ENCODE measurements at places on chromosomes 4 and X. TPM values are rescaled to one million over a fixed set of nuclear protein-coding genes. Genes with fewer than 3 reads are reported as not detected.

DNA sequence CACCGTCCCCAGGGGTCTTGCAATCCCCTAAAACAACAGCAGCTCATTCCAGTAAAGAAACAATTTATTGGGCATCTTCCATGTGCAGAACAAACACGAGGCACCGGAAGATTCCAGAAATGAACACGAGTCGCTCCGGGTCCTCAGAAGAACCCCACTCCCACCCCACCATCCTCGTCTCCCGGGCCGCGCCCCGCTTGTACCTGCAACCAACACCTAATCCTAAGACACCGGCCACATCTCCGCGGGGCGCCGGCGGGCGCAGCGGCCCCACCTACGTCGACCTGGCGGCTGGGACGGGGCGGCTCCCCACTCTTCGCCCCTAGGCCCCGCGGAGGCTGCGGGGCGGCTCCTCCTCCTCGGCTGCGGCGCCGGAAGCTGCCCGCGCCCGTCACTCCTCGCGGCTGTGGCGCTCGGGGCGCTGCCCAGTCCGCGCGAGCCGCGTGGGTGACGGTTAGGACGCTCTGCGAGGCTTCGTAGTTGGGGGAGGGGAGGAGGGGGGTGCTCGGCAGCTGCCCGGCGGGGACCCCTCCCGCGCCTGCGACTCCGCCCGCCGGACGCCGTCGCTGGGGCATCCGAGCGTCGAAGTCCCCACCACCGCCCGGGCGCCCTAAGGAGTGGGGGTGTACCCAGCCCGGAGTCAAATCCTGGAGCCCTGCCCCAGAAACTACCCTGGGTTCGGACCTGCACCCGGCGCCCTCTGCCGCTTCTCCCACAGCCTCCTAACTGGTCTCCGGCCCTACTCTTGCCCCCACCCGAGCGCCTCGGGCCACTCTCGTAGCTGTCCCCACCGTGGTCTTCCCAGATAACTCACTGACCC lies at the start of gene CCDC158:
Gene CCDC158 (minus strand): TSS at position 380 of the 820 bp plus-strand sequence. CDS start 17,934 bp downstream, outside the sequence.
- no peaks in the 10 kb centered on the region for H3K36me3 ChIP-seq
- DNase-seq = peak; percentile 4
- peak within 1 kb of the TSS; percentile 35 for H3K4me3 ChIP-seq
- H3K4me1 ChIP-seq = no peaks in the 10 kb centered on the region
- no peak within 1 kb of the TSS for H3K27ac ChIP-seq
- H3K27me3 ChIP-seq = peaks cover 4% of the 10 kb centered on the region

DNA sequence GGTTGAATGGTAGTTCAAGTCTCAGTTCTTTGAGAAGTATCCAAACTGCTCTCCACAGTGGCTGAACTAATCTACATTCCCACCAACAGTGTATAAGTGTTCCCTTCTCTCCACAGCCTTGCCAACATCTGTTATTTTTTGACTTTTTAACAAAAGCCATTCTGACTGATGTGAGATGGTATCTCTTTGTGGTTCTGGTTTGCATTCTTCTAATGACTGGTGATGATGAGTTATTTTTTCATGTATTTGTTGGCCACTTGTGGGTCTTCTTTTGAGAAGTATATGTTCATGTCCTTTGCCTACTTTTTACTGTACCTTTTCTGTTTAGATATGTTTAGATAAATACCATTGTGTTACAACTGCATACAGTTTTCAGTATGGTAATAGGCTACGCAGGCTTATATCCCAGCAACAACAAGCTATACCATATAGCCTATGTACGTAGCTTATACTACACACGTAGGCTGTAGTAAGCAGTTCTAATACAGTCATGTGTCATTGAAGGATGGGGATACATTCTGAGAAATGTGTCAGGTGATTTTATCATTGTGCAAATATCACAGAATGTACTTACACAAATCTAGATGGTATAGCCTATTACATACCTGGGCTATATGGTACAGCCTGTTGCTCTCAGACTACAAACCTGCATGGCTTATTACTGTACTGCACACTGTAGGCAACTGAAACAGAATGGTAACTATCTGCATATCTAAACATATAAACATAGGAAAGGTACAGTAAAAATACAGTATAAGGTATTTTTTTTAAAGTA lies 28.1 kb downstream of the KLHL8 start:
- H3K27ac ChIP-seq = no peak overlapping the region
- no peaks in the 10 kb centered on the region for H3K27me3 ChIP-seq
- peak; percentile 55 for DNase-seq
- no peaks in the 10 kb centered on the region for H3K36me3 ChIP-seq
- H3K4me1 ChIP-seq = no peaks in the 10 kb centered on the region

- no peaks in the 10 kb centered on the region for H3K4me1 ChIP-seq
- no peaks in the 10 kb centered on the region for H3K36me3 ChIP-seq
- no peak overlapping the region for H3K4me3 ChIP-seq
- no peak overlapping the region for H3K27ac ChIP-seq
Measured at GRCh38 chr4:76375703-76376102, 45.2 kb downstream of the CCDC158 start.

- H3K27ac ChIP-seq = no peak overlapping the region
- H3K27me3 ChIP-seq = no peaks in the 10 kb centered on the region
- no peak for DNase-seq
- H3K4me1 ChIP-seq = no peaks in the 10 kb centered on the region
Measured at GRCh38 chr4:137923494-137923893, 318.7 kb downstream of the SLC7A11 start.

GRCh38 chr4:113921089-113921794 lies 58.2 kb downstream of the ARSJ start:
- H3K4me3 ChIP-seq = no peak overlapping the region
- DNase-seq = peak; percentile 61
- no peaks in the 10 kb centered on the region for H3K27me3 ChIP-seq
- peaks cover 4% of the 10 kb centered on the region for H3K36me3 ChIP-seq
- peaks cover 4% of the 10 kb centered on the region for H3K4me1 ChIP-seq

GRCh38 chrX:115284877-115285276 lies 4.6 kb upstream of the LUZP4 start:
- H3K27me3 ChIP-seq = no peaks in the 10 kb centered on the region
- no peak overlapping the region for H3K27ac ChIP-seq
- no peaks in the 10 kb centered on the region for H3K4me1 ChIP-seq
- no peak overlapping the region for H3K4me3 ChIP-seq

- H3K36me3 ChIP-seq = no peaks in the 10 kb centered on the region
- H3K27ac ChIP-seq = no peak overlapping the region
- no peaks in the 10 kb centered on the region for H3K4me1 ChIP-seq
- no peak overlapping the region for H3K4me3 ChIP-seq
Measured at GRCh38 chrX:41881166-41881565, 42.2 kb downstream of the CASK start.

DNA sequence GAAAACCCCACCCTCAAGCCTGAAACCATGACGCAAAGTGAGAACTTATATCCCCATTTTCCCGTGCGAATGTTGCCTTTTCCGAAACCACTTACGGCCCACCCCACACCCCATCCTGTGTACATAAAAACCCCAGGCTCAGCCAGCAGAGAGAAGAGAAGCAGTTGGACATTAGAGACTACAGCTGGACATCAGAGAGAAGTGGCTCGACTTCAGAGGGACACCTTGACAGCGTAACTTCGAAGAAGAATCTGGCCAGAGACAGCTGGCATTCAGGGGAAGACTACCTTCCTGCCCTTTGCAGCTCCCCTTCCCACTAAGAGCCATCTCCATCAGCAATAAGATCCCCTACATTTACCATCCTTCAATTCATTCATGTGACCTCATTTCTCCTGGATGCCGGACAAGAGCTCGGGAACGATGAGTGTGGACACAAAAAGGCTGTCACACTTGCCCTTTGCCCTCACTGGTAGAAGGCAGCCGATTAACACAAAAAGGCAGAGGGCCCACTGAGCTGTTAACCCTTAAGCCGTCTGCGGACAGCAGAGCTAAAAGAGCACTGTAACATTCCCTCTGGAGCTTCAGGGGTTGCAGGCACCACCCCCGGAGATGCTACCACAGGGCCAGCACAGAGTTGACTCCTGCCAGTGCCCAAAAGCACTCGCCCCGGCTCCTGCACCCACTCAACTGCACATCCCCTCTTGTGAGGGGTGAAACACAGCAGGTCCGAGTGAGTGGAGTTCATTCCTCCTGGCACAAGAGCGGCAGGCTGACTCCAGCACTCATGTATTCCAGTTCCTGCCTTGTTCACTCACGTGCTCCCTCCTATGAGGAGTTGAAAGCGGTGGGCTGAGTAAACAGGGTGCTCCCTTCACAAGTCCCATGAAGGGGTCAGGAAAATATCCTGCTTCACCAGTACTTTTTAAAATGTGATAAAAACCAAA lies 7.5 kb downstream of the CHM start:
- no peak for DNase-seq
- no peaks in the 10 kb centered on the region for H3K36me3 ChIP-seq
- no peak overlapping the region for H3K4me3 ChIP-seq

GRCh38 chrX:69959712-69960111 lies 90.0 kb downstream of the AWAT2 start:
- no peaks in the 10 kb centered on the region for H3K4me1 ChIP-seq
- no peak overlapping the region for H3K27ac ChIP-seq
- no peak for DNase-seq

DNA sequence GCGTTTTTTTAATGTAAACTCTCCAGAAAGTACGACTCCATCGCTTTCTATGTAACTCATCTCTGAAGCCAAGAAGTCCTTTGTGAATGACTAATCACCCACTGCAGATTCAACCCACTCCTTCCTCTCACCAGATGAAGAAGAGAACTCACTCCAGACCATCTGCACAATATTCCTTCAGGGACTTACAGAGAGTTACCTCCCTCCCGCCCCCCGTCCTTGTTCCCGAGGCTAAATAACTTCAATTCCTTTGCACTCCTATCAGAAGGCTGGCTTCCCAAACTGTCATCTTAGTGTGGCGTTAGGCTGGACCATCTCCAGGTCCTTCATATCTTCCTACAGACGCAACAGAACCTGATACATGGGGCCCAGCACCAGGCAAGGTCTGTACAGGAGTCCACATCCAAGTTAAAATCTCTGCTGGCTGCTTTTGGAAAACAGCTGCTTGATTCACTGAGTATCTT lies 82.4 kb downstream of the AFAP1 start:
- no peak overlapping the region for H3K4me3 ChIP-seq
- H3K4me1 ChIP-seq = peaks cover 19% of the 10 kb centered on the region
- no peaks in the 10 kb centered on the region for H3K27me3 ChIP-seq

DNA sequence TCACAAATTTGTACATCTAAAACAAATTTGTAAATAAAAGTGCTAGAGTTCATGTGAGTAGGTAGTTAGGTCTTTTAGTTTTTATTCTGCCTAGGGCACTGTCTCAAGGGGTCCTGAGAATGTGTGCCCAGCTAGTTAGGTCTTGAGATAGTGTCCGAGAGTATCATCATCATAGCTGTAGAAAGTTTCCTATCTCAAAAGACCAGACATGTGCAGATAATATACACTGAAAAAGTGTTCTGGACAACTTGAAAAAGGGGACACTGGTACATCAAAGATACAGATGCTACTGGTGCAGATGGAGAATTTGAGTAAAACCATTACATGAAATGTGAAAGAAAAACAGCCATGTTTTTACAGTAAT lies 1.8 kb upstream of the ZCCHC4 start:
- H3K4me1 ChIP-seq = peaks cover 7% of the 10 kb centered on the region
- H3K4me3 ChIP-seq = no peak overlapping the region
- no peaks in the 10 kb centered on the region for H3K36me3 ChIP-seq
- H3K27ac ChIP-seq = no peak overlapping the region
- no peak for DNase-seq

DNA sequence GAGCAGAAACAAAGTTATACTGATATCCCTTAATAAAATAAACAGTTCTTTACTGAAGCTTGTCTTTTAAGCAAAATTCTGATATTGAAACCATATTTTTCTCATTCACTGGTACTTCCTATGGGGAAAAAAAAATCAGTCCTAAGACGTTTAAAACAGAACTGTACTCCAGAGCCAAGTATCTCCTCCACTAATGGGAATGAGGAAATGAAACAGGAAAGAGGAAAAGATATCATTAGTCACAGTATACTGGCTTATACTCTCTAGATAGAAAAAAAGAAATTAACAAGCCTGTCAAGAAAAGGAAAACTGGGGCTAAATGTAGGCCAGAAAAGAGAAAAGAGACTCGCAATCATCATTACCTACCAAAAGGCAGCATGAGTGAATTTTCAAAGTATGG lies 252.7 kb downstream of the CENPC start:
- no peak for DNase-seq
- no peak overlapping the region for H3K27ac ChIP-seq
- no peaks in the 10 kb centered on the region for H3K36me3 ChIP-seq
- no peaks in the 10 kb centered on the region for H3K4me1 ChIP-seq
- no peak overlapping the region for H3K4me3 ChIP-seq

- no peak for DNase-seq
- no peak overlapping the region for H3K4me3 ChIP-seq
Measured at GRCh38 chrX:20693078-20693477, 426.4 kb upstream of the RPS6KA3 start.

GRCh38 chr4:22500831-22501714 lies 14.8 kb downstream of the ADGRA3 start:
- H3K4me3 ChIP-seq = no peak overlapping the region
- no peak for DNase-seq
- no peaks in the 10 kb centered on the region for H3K36me3 ChIP-seq
- H3K27me3 ChIP-seq = no peaks in the 10 kb centered on the region
- no peak overlapping the region for H3K27ac ChIP-seq
- H3K4me1 ChIP-seq = no peaks in the 10 kb centered on the region

- H3K4me3 ChIP-seq = peak overlapping the region; percentile 89
- H3K27me3 ChIP-seq = no peaks in the 10 kb centered on the region
- DNase-seq = no peak
- H3K36me3 ChIP-seq = no peaks in the 10 kb centered on the region
- H3K27ac ChIP-seq = peak overlapping the region; percentile 79
Measured at GRCh38 chr4:83012200-83012686, 1.6 kb upstream of the LIN54 start.

DNA sequence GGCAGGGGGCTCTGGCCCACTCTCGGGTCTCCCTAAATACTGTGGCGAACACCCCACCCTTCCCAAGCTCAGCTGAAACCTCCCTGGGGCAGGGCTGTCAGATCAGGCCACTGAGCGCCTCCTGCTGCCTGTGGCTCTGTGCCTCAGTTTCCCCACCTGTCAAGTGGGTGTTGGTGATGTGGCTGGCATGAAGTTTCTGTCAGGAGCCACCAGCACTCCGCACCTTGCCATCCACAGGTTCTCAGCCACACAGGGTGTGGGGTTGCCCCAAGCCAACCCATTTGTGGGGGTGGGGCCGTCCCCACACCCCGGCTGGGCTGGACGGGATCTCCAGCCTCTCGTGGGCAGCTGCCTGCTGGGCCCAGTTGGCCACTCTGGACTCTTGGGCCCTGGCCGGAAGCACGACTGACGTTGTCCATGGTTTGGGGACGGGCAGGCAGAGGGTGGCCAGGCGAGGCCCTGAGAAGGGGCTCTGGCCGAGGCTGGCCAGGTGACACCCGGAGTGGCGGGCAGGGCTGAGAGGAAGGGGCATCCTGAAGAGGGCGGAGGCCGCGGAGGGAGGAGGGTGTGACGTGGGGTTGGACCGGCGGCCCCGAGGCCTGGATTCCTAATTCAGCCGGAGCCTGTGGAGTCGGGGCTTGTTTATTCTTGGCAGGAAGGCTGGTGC lies 5.5 kb upstream of the FGFR3 start:
- H3K4me1 ChIP-seq = no peaks in the 10 kb centered on the region
- no peaks in the 10 kb centered on the region for H3K27me3 ChIP-seq
- no peak for DNase-seq
- no peaks in the 10 kb centered on the region for H3K36me3 ChIP-seq
- no peak overlapping the region for H3K27ac ChIP-seq
- H3K4me3 ChIP-seq = no peak overlapping the region

GRCh38 chr4:129095811-129096454 lies at the start of gene C4orf33:
C4orf33 (plus strand) TSS chr4:129096152; CDS start chr4:129102611, 6,459 bp downstream.
- H3K4me1 ChIP-seq = peaks cover 2% of the 10 kb centered on the region
- DNase-seq = peak; percentile 69
- H3K27me3 ChIP-seq = no peaks in the 10 kb centered on the region
- peak within 1 kb of the TSS; percentile 88 for H3K27ac ChIP-seq
- no peaks in the 10 kb centered on the region for H3K36me3 ChIP-seq

The ARSJ gene
- 30.8 TPM for total RNA-seq

The ZIC3 gene
- not detected for total RNA-seq

The SULT1E1 gene
- not detected for total RNA-seq

The RAB40AL gene
- total RNA-seq = 0.33 TPM

The GATA1 gene
- total RNA-seq = not detected

The ANXA10 gene
- 0.17 TPM for total RNA-seq

The SYN1 gene
- 0.17 TPM for total RNA-seq

The DRD5 gene
- not detected for total RNA-seq

The BDH2 gene
- 50.1 TPM for total RNA-seq

Measured in fibroblast of lung (primary cell).